ENCODE measurements at places on chromosomes 3 and 15. TPM values are rescaled to one million over a fixed set of nuclear protein-coding genes. Genes with fewer than 3 reads are reported as not detected.

- DNase-seq, result no peak
Measured at GRCh38 chr3:6809349-6809748, 51.6 kb upstream of the GRM7 start.

DNA sequence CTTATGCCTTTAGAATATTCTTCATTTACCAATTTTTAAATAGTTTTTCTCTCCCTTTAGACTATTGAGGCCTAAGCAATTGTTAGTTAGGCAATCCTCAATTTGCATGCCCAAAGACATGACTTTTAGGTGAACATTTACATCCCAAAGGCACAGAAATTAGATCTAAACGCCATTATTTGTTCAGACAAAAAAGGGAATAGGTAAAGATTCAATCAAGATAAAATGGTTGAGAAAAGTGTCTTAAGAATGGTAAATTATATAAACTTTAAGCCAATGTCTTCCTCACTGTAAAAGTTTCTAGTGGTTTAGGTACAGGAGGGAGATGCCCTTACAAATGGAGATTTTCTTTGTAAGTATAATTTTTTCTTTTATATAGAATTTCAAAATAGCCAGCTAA, 50.2 kb upstream of the MME start:
- DNase-seq, result no peak

DNA sequence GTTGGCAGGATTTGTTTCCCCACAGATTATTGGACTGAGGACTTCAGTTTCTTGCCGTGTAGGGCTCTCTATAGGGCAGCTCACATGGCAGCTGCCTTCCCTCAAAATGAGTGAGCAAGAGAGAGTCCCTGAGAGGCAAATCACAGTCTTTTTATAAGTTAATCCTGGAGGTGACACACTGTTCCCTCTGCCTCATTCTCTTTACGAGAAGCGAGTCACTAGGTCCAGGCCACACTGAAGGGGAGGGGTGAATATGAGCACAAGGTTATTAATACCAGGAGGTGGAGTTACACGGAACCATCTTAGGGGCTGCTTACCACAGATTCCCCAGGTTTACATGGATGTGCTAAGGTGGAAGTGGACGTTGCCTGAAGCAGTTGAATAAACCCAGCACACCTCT, 77.0 kb downstream of the LPP start:
- no peak for DNase-seq

GRCh38 chr3:8660175-8661118, 15.8 kb upstream of the SSUH2 start:
- DNase-seq, result no peak

DNA sequence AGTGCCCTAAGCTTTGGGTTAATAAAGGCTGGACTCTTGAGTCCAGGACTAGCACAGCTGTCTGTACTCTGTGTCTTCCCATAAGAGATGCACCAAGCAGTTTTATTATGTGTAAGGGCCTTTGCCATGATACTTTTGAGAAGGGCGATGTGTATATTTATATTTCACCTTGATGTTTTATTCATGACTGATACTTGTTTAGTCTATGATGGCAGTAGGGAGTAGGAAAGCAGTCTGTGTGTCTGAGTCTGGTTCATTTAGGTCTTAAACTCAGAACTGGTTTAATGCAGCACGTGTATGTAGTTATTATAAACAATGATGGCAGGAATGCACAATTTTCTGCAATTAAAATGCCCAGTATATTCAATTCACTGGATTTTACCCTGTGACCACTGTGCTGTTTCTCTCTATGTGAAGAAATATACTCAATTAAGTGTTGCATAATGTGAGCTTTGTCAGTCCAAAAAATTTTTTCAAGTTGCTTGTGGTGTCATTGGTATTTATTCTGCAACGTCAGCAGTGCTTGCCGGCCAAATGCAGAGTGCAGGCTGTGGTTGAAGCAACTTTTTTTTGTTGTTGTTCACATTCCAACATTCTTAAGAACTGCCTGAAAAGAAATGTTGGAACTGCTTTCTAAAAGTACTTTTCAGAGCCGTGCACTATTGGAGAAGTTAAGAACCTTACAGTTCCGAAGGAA, 423.7 kb upstream of the SEMA6D start:
- peak; percentile 88 for DNase-seq

DNA sequence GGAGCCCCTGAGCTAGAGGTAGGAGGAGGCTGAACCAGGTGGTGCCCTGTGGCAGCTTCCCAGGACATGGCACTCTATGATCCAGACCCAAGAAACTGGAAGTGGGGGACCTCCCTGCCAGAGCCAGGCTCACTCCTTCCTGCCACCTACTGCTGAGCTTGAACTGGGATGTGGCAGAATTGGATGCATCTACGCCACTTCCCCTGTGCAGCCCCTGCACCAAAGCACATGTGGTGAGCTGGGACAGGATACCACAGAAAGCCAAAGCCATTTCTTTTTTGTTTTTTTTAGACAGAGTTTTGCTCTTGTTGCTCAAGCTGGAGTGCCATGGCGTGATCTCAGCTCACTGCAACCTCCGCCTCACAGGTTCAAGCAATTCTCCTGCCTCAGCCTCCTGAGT, 518.0 kb upstream of the PPP2R3A start:
- no peak for DNase-seq

- DNase-seq, result no peak
Measured at GRCh38 chr15:86743283-86743903, 663.7 kb downstream of the AGBL1 start.

DNA sequence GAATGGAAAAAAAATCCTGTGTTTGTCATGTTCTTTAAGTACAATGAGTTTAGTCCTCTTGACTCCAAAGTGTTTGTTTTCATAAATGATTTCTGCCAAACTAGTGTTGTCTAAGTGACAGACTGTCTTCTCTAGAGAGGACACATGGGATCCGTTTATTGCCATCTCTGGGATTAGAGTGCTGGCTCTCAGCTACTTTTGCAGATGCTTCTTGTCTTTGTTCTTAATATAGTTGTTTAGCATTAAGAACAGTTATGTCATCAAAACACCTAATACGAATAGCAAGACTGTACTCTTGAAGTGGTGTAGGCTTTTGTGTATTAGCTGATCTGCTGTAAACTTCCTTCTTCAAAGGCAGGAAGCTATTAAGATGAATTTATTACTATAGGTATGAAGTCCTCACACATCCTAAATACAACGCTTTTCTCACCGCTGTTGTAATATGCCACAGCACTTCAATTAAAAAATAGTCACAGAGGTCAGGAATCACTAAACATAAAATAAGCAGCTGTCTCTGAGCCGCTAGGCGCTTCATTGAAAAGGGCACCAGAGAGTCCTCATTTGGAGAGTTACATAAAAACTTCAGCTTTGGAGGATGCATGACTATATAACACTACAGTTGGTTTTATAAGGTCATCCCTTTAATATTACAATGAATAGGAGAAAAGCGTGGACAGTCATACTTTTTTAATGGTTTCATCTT, 128.3 kb upstream of the ZNF385D start:
- no peak for DNase-seq

- no peak for DNase-seq
Measured at GRCh38 chr3:178771511-178771910, 235.3 kb downstream of the KCNMB2 start.

GRCh38 chr15:25087137-25087536, 132.3 kb downstream of the SNRPN start:
- DNase-seq, result no peak

GRCh38 chr3:10852066-10852808, 36.2 kb downstream of the SLC6A11 start:
- no peak for DNase-seq

GRCh38 chr3:86788371-86788770, 202.6 kb downstream of the VGLL3 start:
- no peak for DNase-seq

- DNase-seq, result no peak
Measured at GRCh38 chr3:29301332-29302019, 20.6 kb downstream of the RBMS3 start.

DNA sequence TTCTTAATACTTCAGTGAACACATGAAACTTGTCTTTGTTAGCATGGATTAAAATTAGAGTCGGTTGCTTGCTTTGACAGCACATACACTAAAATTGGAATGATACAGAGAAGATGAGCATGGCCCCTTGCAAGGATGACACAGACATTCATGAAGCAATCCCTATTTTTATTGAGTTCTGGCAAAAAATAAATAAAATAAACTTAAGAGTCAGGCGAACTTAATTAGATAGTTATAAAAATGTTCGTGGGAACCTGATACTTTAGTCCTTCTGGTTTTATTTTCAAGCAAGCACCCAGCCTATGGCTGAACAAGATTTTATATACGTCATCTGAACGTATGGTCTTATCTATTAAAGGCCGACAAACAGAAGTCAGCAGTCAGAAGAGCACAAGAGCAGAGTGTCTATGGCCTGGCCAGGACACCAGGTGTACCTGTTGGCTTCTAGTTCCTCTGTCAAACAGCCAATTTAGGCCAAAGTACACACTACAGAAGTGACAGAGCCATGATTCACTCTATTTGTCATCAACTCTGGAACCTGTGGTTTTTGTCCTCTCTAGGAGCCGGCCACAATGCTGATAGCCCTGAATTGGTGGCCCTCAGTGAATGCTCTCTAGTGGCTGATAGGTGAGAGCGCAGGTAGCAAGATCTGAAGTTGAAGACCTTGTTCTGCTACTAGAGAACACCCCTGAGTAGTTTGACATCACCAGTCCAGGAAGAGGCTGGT, 64.3 kb downstream of the LEO1 start:
- no peak for DNase-seq

DNA sequence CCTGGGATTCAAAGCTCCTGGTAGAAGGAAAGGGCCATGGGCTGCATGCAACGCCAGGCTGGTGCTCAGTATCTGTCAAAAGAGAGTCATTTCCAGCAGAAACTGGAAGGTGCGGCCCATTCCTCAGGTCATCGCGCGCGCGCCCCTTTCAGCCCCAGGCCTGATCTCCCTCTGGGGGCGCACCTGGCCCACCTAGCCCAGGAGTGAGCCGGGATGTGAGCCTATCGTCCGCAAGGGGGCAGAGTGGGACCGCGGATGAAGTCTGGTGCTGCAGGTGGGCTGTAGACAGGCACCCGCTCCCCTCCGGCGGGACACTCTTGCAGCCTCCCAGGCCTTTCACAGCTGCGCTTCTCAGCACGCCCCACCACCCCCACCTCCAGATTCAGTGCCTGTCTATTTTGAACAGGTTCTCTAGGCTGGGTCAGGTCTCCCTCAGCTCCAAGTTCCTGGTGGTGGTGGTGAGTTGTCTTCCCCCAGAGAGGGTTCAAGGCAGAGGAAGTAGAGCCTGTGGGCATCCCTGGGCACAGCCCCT, 5.8 kb upstream of the RPL29 start:
- peak; percentile 90 for DNase-seq

DNA sequence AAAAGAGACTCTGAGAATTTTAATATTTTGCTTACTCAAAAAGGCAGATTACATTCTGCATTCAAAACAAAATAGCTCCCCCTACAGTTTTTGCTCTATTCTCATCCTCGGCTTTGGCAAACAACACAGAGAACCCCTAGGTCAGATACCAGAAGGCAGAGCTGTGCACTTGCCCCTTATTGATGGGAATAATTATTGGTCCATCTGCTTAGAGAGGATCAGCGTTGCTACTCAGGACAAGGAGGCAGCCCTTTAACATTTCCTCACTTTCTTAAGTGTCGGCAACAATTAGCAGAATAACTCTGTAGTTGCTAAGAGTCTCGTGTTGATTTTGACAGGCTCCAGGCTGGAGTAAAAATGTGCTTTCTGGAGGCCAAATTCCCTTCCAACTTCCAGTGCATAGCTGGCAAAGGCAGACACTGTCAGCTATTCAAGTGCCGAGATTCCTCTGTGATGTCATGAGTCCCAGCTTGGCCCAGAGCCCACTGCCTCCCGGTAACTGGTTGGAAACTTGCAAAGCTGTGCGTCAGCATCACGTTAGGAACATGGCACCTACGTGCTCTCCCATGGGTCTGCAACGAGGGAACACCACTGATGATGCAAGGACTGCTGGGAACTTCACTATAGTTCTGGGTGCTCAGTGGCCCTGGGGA, 482.7 kb upstream of the ADAMTS9 start:
- DNase-seq, result peak; percentile 86

GRCh38 chr3:86774082-86774691, 216.8 kb downstream of the VGLL3 start:
- DNase-seq, result no peak

GRCh38 chr15:78800189-78800588, 11.1 kb downstream of the ADAMTS7 start:
- no peak for DNase-seq

DNA sequence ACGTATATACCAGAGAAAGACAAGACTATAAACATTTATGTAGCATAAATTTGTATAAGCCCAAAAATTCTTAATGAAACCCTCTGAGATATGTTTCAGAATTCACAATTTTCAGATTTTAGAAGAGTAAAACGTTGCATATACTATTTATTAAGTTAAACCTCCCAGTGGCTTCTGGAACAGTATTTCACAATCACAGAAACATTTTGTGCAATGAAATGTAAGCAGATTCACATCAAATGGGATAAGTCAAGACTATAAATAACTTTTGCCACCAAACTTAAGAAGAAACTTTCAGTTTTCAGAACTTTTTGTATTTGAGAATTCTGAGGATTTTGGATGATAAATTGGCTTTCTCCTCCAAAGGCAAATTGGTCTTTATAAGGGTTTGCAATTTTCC, 9.2 kb downstream of the SLTM start:
- no peak for DNase-seq

DNA sequence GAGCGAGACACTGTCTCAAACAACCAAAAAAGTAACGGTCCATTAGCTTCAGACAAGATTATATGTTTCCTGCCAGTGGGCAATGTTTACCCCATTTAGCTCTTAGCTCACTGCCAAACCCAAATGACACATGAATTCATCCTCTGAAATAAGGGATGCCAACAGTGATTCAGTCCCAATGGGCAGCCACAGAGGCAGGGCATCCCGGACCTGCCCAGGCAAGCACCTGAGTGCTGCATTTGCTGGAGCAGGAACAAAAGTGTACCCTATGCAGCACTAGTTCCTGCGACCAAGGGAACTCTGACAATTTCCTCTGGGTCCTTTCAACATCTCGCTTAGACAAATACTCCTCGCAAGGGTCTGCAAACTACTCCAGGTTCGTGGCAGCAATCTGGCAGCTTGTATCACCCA, 8.0 kb downstream of the IP6K2 start:
- no peak for DNase-seq

DNA sequence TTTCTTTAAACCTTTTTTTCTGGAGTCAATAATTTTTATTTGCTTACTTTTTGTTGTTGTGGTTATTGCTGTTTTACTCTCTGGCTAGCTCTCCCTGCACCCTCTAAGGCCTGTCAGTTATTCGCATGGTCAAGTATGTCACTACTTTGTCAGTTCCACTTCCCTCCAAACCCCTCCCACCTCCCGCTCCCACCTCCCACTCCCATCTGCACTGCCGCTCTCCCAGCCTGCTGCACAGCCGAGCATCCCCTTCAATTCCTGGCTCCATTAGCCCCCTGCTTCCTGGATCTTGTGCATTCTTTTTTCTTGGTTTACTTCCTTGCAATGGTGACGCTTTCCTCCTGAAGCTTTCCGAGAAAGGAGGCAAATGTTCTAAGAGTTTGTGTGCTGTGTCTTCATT, 218.0 kb downstream of the XXYLT1 start:
- no peak for DNase-seq

- DNase-seq, result no peak
Measured at GRCh38 chr3:180698760-180699270, 19.5 kb upstream of the CCDC39 start.

Gene ITIH1
- not detected for total RNA-seq

Gene NMB
- 3.9 TPM for total RNA-seq

Gene ANXA2
- 212 TPM for total RNA-seq

Gene P2RY1
- total RNA-seq, result 10.1 TPM
